Hematopoietic multipotent progenitor cell treated with erythropoietin and hydrocortisone succinate and interleukin-3 and kit ligand, for 8 days (in vitro differentiated cells): ENCODE measurements at places on chromosomes 5 and 9.

GRCh38 chr5:133398646-133399101 lies 213.7 kb downstream of the FSTL4 start:
- no peak for DNase-seq

GRCh38 chr5:94260096-94260495 lies 358.3 kb downstream of the KIAA0825 start:
- DNase-seq, result no peak

DNA sequence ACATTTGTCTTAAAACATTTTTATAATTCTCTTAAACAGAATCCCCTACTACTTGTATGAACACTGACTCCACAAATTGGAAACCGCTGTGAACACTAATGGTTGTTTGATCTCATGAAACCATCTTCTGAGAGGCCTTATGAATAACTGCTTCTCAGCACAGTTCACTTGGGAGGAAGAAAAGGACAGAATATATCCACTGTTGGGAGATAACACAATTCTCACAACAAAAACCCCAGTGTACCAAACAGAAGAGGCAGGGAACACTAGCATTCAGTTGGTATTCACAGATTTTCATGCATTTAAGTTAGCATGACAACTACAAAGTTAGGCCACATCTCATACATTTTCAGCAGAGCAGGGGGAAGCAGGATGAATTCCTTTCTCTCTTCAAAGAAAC lies 89.0 kb upstream of the SELENOP start:
- DNase-seq, result no peak

- no peak for DNase-seq
Measured at GRCh38 chr9:72691671-72692070, 170.3 kb downstream of the TMC1 start.

DNA sequence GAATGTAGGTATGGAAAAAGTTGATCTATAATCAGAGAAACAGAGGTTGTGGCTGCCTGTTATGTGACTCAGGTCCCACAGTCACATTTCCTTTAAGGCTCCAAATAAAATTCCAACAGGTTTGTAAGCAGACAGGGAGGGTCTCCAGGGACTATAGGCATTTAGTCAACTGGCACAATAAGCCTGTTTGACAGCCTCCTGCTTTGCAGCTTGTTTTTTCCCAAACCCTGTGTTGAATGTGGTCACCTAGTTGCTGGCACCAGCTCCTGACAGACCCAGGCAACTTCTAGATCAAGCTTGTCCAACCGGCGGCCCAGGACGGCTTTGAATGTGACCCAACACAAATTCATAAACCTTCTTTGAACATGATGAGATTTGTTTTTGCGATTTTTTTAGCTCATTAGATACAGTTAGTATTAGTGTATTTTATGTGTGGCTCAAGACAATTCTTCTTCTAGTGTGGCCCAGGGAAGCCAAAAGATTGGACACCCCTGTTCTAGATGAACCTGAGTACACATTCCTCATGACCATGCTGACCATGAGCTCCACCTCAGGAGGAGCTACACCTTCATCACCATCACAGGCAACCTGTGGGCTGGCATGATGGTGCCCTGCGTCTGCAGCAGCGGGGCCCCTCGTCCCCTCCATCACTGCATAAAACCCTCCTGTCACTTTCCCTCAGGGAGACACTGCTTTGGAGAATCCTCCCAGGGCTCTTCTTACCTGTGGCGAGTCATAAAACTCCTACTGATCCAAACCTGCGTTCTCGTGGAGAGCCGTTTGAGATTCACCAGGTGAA lies 15.7 kb upstream of the GRHPR start:
- no peak for DNase-seq

DNA sequence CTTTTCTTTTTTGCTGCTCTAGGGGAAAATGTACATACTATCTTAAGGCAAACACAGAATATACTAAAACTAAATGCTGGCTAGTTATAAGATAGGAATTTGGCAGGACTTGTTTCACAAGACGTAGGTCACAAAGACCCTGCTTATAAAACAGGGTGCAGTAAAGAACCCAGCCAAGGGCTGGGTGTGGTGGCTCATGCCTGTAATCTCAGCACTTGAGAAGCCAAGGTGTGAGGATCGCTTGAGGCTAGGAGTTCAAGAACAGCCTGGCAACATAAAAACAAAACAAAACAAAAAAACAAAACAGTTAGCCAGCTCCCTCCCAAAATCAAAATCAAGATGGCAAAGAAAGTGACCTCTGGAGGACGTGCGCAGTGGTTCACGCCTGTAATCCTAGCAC lies 49.5 kb upstream of the DENND4C start:
- DNase-seq, result no peak

DNA sequence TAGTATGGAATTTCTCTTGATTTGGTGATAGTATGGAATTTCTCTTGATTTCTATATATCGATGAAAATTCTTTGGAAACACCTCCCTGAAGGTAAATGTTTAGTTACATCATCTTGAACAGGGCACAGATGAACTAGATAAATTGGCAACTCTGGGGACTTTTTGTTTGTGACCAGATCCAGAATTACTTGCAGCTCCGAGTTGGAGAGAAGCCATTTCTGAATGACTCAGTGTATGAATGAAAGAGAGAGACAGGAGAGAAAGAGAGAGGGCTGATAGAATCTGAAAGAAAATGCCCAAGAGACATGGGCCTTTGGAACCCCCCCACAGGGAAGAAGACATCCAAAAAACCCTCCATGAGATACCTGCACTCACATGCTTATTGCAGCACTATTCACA lies 14.1 kb downstream of the TNFSF15 start:
- DNase-seq, result no peak

DNA sequence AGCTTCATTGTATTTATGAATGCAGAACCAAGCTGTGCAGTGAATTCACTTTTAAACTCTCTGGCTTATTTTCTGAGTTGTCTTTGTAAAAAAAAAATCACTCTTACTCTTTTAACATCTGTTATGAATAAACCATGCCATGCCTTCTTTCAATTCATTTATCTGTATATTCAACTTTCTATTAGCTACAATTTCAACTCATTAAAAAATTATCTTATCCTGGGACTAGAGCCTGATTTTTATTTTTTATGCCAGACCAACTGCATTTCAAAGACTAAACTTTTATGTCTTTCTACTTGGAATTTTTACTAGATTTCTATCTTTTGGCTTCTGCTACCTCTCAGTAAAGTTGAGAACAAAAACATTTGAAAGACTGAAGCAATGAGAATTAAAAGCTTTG lies 342.7 kb downstream of the DEPDC1B start:
- DNase-seq, result no peak

- DNase-seq, result no peak
Measured at GRCh38 chr9:32454280-32454679, 69.8 kb downstream of the ACO1 start.

- no peak for DNase-seq
Measured at GRCh38 chr9:104907278-104907951, 20.5 kb downstream of the ABCA1 start.

DNA sequence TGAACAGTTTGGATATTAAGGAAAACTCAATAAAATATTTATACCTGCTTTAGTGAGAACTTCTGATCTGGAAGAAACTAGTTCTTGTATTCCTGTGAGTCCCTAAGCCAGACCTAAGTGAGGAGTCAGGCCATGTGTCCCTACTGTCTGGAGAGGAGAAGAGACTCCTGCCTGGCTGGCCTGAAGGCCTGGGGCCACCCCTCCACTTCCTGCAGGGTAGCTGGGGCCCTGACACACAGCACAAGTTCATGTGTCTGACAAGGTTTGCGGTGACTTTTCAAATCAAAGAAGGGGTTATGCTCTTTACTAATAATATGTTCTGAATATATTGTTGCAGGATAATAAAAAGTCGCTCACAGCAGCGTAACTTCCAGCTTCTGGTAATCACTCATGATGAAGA lies 16.1 kb upstream of the IL13 start:
- DNase-seq, result no peak
